ENCODE measurements at places on chromosomes 2 and 18. TPM values are rescaled to one million over a fixed set of nuclear protein-coding genes. Genes with fewer than 3 reads are reported as not detected.

RFX8 gene
- 0.36 TPM for total RNA-seq

NR4A2 gene
- 4.9 TPM for total RNA-seq

ACVR1C gene
- 4.0 TPM for total RNA-seq

STON1 gene
- total RNA-seq, result 1.0 TPM

SATB2 gene
- 1.5 TPM for total RNA-seq

SLC30A3 gene
- total RNA-seq, result not detected

MFSD2B gene
- 0.36 TPM for total RNA-seq

NFU1 gene
- total RNA-seq, result 43.0 TPM

CYRIA gene
- total RNA-seq, result under 0.01 TPM

GPR75 gene
- total RNA-seq, result 2.9 TPM

NBEAL1 gene
- total RNA-seq, result 41.0 TPM

SLC14A1 gene
- not detected for total RNA-seq

ANO7 gene
- total RNA-seq, result 0.46 TPM

TTN gene
- under 0.01 TPM for total RNA-seq

GYPC gene
- total RNA-seq, result 135 TPM

Measured in melanocyte of skin (primary cell).